ENCODE measurements at places on chromosomes 7 and 10.

GRCh38 chr7:52911326-52911725 lies 124.1 kb upstream of the POM121L12 start:
- no peak for DNase-seq

GRCh38 chr10:14137391-14137790 lies 193.3 kb downstream of the FRMD4A start:
- DNase-seq, result no peak

DNA sequence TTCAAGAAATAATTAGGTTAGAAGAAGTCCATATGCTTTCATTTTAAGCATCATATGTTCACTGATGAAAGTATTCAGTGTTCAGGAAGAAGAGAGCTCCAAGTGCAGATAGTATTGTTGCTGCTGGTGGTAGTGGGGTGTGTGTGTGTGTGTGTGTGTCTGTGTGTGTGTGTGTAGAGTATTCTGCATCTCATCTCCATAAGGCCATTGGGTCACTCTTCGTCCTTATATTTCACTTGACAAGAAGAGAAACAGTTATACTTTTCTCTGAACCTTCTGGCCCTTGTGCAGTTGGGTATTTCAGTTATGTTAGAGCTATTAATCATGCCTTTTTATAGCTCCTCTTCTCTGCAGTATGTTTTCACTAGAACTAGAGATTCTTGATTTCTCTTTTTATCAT lies 26.2 kb downstream of the ADAM22 start:
- DNase-seq, result no peak

DNA sequence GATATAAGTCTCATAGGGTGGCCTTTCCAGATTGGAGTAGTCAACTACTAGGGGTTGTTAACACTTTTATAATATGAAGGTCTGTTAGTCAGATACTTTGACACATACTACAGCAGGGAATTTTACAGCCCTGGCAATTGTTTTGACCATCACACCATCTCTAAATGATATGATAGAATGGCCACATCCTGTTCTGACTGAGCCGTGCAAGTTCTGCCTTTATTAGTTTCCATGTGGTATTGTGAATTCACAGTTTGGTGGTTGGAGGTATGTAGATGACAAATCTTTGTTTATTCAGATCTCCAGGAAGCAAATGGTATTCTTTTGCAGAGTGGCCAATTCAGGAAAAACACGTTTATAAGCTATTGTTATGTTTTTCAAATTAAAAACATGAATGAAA lies 83.0 kb downstream of the NRG3 start:
- DNase-seq, result no peak

DNA sequence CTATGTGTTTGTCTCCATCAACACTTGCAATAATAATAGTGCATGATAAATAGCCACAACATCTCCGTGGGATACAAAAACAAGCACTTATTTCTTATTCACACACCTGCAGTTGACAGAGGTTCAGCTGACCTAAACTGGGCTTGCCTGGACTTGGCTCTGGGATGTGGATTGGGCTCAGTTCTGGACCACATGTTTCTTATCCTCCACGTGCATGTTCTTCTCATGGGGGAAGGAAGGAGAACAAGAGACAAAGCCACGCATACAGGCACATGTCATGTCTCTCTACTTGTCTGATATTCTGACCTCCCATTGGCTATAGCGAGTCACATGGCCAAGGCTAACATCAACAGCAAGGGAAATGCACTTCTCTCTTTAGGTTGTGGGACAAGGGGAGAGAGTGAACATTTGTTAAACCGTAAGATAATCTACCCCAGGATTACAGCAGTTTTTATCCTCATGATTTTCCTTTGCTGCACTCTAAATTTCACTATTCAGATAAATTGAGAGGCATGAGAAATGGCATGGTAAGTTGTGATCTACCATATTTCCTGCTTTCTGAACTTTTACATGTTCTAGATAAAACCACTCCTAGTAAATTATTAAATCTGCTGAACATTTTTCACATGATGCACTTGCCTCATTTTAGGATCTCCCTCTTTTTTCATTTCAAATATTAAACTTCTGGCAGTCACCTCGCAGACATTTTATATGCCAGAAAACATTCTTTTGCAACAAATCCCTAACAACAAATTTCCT lies 33.7 kb downstream of the CFAP58 start:
- no peak for DNase-seq

- no peak for DNase-seq
Measured at GRCh38 chr7:115135769-115136410, 214.0 kb downstream of the MDFIC start.
